Left ventricle myocardium superior (tissue), 1 donor: ENCODE measurements at places on chromosomes 2 and 18.

- DNase-seq: no peak
Measured at GRCh38 chr2:130849896-130850787, 13.4 kb downstream of the ARHGEF4 start.

- no peak for DNase-seq
Measured at GRCh38 chr2:120939595-120940318, 204.1 kb downstream of the GLI2 start.

DNA sequence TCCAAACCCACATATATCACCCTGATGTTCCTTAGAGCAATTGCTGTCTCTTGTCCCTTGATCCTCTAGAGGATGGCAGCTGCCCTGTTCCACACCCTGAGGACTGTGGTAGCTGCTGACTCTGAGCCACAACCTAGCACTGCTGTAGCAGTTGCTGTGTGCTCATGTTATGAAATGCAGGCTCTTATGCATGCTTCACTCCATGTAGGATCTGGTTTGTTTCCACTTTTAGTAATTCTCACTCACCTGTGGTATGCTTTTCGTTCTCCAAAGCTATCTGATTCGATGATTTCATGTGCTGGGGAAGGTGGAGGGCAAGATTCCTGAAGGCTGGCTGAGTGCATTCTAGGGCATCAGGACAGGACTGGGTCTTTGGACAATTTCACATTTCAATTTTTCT lies 649.0 kb upstream of the RAB6C start:
- no peak for DNase-seq

DNA sequence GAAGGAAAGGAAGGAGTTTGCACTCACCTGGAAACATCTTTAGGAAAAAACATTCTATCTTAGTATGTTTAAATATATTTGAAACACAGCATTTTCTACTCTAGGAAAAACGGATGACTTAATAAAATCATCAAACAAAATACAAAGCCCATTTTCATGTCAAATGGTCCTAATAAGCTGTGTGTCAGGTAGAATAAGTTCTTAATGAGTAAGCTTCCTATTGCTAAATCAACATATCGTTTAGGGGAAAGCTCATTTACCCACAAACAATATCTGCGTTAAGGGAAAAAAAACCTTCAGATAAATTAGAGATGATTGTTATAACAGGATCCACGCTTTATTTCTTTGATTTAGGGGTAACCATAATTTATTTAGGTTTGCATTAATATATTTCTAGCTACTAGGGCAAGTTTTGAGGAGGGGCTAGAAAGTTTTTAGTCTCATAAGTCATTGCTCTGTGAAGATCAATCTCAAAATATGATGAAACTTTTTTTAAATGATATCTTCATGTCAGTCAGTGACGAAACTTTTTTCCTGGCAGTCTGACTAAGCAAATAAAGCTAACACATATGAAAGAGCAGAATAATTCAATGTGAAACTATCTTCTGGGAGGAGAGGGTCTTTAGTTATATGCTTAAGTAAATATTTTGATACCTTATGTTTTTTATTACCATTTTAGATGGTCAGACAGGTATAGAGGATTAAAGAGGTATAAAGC lies 147.1 kb downstream of the WDSUB1 start:
- no peak for DNase-seq

- no peak for DNase-seq
Measured at GRCh38 chr2:120261387-120262006, 8.8 kb downstream of the RALB start.

DNA sequence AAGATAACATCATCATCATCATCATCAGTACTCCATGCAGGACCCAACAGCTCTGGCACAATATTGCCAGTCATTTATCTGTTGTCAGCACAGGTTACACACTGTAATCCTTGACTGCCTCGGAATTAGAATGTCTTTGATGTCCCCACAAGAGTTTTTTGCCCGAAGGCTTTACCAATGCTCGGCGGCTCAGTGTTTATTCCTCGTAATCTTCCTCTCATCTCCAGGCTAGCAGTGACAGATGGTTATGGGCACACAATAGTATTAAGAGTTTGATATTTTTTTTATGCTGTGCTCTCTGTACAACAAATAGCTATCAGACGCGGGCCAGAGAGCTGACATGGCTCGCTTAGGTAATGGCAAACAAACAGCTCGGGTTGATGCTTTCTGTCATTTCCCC lies 515.2 kb downstream of the ZEB2 start:
- DNase-seq: no peak

GRCh38 chr2:125479143-125479636 lies 1176.8 kb upstream of the GYPC start:
- no peak for DNase-seq

DNA sequence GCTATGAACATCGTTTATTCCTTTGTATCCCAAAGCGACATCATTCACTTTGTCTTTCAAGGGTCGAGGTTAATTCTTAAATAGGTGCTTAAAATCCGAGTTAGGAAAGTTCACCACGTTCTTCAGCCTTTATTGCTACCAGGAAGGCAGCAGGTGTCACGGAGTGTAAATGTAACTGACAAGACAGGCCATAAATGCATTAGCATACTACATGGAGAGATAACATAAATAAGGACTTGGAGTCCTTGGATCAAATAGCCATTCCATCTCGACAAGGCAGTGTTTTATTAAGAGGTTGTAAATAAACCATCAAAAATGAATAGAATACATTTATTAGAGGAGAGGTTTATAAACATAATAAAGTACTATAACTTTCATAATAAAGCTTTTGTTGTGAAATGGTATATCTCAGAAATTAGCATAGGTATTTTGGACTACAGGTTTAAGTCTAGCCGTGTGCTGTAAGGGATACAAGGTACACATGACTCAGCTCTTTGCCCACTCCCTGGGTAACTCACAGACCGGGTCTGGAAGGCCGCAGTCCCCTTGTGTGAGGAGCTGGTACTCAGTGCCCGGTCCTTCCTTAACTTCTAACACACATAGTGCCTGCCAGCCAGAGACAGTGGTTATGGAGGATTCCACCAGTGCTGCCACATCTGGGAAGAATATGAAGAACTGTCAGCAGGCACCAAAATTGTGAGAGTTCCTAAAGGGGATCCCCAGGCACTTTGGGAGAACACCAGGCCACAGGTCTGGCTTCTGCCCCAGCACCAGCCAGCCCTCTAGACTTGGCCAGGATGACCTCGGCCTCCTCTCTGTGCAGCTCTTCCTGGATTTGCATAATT lies 29.4 kb downstream of the CAPN13 start:
- DNase-seq: no peak

GRCh38 chr18:62131301-62131909 lies 55.5 kb downstream of the PIGN start:
- peak; percentile 27 for DNase-seq

DNA sequence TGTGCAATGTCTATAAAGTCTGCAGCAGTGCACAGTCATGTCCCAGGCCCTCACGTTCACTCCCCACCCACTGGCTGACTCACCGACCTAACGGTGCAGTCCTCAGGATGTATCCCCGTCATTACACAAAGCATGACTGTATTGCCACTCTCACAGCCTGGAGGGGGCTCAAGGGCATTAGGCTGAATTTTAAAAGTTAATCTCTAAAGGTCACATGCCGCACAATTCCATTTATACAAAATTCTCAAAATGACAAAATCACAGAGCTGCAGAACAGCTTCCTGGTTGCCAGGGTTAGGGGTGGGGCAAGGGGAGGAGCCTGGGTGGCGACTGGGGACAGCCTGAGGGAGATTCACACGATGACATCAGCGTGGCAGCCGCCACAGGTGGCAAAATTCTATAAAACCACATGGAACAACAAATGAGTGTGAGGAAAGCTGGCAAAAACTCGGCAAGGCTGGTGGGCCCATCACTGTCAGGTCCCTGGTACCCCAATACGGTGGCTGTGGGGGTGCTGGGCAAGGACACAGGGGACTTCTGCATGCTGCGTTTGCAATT lies 97.6 kb downstream of the NDUFA10 start:
- DNase-seq: no peak
